ENCODE measurements at places on chromosomes 5 and 9.

DNA sequence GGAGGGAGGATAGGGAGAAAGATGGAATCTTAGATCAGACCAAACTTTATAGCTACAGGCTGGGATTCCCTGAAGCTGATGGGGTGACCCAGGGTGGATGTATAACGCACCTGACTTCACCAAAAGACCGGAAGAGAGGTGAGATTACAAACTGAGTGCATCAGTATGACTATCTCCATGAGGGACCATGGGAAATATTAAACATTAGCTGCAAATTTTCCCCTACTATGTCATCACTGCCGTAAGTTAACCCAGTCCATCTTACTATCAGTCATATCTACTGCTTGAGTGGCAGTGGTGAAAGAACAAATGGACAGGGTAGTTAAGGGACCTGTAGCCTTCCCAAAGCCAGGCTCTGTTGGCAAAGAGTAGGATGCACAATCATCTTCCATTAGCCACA is 368.3 kb downstream of the EFNA5 start:
- DNase-seq, result no peak

- no peak for DNase-seq
These were observed 90.0 kb downstream of the ARRDC3 start for GRCh38 chr5:91293131-91293530.

GRCh38 chr9:6610073-6610472 is 35.5 kb downstream of the GLDC start:
- DNase-seq, result no peak

- DNase-seq, result peak; percentile 21
These were observed 157.2 kb upstream of the CD180 start for GRCh38 chr5:67353500-67354450.

- DNase-seq, result no peak
These were observed 88.8 kb upstream of the DMRT1 start for GRCh38 chr9:752681-753200.

- no peak for DNase-seq
These were observed 68.3 kb downstream of the IQGAP2 start for GRCh38 chr5:76471406-76471805.

GRCh38 chr5:160290751-160291150 is 21.6 kb downstream of the CCNJL start:
- no peak for DNase-seq

DNA sequence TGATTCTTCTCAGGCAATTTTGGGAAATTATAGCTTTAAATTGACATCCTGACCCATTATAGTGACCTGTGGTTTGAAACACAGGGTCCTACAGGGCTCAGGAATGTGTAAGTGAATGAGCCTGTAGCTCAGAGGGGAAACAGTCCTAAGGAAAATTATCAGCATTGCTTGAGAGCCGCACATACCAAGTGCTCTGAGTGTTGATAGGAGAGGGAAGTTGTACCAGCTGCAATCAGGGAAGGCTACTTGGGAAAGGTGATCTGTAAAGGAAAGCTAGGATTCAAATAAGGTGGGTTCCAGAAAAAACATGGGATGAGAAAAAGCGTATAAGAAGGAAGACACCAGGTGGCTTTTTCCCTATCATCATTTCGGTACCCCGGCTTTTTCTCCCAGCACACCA is 4.4 kb upstream of the SLC25A51 start:
- DNase-seq, result no peak

- DNase-seq, result no peak
These were observed 33.2 kb downstream of the SPOCK1 start for GRCh38 chr5:137465930-137466329.

Measured in transverse colon (tissue), 4 donors.